ENCODE measurements at places on chromosomes 3 and 15.

GRCh38 chr3:56157693-56158362 lies 310.4 kb downstream of the ERC2 start:
- DNase-seq, result no peak

GRCh38 chr3:66036586-66037148 lies 2.1 kb downstream of the MAGI1 start:
- no peak for DNase-seq

GRCh38 chr15:101043911-101044624 lies 124.9 kb downstream of the LRRK1 start:
- DNase-seq, result no peak

- DNase-seq, result no peak
Measured at GRCh38 chr15:88650556-88650955, 11.7 kb downstream of the ISG20 start.

- DNase-seq, result peak; percentile 65
Measured at GRCh38 chr3:1962396-1963088, 136.1 kb upstream of the CNTN4 start.

DNA sequence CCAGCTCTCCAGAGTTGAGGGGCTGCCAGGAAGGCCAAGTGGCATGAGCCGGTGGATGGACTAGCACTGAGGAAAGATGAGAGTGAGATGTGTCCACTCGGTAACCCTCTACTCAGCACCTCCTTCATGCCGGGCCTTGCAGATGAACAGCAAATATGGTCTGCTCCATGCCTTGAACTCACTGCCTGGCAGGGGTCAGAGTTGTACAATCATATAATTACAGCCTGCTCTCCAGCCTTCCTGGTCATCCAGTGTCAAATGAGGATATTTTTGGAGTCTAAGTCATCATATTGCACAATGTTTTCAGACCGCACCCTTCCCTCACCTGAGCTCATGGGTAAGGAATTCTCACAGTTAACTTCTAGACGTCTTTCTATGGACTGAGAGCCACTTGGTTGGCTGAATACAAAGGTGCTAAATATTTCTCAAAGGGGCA lies 4.9 kb downstream of the MGLL start:
- DNase-seq, result no peak

GRCh38 chr3:141218162-141218835 lies 13.3 kb upstream of the PXYLP1 start:
- DNase-seq, result no peak

- DNase-seq, result no peak
Measured at GRCh38 chr3:174100744-174101143, 703.2 kb downstream of the NLGN1 start.

DNA sequence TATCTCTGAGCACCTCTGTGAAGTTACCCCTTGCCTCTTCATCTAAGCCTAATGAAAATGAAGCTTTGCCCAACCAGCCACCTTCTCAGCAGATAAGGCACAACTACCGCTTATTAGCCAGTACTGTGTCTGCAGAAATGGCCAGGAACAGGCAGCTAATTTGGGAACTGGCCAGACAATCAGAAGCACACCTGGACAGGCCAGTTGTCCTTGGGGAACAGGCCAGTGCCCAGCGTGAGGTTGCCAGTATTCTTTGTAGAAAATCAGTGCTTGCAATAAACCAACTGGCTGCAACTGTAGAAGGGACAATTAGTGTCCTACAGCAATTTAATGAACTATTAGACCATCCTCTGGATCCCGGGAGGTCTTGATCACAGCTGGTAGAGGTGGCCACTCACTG lies 10.4 kb upstream of the TMEM87A start:
- no peak for DNase-seq

DNA sequence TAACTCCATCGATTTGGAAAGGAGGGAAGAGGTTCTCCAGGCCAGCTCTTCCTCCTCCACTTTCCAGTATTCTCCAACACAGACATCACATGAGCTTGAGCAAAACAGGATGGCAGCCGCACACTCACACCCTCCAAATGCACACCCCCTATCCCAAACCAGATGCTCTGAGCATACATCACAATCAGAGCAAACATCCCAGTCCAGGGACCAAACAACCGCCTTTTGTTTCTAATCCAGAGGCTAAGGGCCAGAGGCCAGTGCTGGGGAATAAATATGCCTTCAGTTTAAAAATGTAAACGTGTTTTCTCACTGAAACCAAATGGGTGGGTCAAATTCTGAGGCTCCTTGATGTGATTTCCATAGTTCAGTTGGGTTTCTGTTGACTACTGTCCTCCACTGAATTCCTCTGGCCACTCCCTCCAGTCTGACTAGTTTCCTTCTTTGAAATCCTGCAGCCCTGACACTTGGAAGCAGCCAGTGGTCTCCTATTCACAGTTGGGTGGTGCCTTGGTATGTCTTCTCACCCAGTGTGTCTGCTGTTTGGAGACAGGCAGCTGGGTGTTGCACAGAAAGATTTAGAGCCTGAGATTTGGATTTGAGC lies 19.2 kb upstream of the MFGE8 start:
- DNase-seq, result no peak

DNA sequence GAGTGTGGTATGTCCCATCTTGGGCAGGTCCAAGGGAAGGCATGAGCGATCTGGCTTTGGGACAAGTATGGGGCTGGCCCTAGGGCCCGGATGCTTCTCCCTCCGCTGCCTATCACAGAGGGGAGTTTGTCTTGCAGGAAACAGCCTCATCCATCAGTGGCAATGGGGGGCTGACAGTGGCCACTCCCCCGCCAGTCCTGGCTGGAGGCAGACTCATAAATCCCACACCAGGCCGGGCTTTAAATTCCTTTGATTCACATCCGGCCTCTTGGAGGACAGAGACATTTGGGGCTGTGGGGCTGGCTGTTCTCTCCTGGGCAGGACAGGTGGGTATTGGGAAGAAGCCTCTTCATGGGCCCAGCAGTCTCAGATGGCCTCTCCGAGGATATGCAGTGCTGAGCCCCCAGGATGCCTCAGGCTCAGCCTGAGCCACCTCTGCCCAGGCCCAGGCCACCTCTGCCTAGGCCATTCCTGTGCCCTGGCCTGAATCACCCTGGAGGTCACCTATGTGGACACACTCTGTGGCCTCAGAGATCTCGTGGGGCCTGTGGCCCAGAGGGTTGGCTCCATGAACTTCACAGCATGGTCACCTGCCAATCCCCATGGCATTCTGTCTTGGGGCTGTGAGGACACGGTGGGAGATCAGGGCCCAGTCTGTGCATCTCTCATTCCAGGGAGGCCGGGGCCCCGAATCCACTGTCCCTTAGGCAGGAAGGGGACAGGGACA lies 84.2 kb upstream of the GOLGA6L4 start:
- peak; percentile 42 for DNase-seq

GRCh38 chr3:84692261-84692660 lies 266.5 kb upstream of the CADM2 start:
- DNase-seq, result no peak

DNA sequence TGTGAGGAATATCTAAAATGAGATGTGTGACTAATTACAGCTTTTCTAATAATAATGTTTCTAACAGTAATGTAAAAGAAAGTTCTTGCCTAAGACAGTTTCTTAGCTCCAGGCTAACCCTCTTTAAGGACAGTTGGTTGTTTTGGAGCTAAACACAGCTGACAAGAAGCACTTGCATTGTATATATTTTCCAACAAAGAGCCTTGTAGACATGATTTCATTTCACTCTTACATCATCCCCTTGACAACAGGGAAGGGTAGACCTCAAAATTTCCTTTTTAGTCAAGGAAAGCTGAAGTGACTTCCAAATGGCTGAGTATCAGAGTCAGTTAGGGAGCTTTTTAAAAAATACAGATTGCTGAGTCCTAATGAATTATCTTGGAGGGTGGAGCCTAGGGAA lies 4.1 kb downstream of the ARID3B start:
- DNase-seq, result no peak

GRCh38 chr3:160129459-160130061 lies 95.7 kb upstream of the C3orf80 start:
- DNase-seq, result no peak
